ENCODE measurements at places on chromosomes 2 and 18. TPM values are rescaled to one million over a fixed set of nuclear protein-coding genes. Genes with fewer than 3 reads are reported as not detected.

DNA sequence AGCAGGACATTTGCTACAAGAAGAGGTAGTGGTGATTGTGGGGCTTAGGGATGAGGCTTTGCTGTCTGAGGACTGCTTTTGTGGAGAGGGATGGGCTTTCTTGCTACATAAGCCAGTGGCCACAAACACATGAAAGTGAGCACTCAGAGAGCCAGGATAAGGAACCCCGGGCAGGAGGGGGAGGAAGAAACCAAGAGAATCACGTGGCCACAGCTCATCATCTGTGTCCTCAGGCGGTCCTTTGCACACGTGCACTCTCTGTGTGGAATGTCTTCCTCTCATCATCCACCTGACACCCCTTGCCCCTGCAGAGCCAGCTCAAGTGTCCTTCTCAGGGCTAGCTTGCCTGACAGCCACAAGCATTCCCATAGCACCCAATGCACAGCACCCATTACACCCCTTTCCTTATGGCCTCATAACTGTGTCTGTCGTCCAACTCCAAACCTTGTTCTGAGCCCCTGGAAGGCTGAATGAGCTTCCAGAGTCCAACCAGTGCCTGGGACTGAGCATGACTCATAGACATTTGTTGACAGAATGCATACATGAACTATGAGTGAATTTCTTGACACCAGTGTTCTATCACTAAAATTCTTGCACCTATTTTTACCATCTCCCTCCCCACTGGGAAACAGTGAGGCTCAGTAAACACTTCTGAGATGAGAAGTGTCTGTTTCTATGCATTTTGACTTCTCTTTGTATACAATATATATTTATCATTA, 398.3 kb downstream of the ALK start:
- no peak for DNase-seq

GRCh38 chr18:51137891-51138290, 59.6 kb downstream of the MEX3C start:
- no peak for DNase-seq

GRCh38 chr2:43634604-43635306, 2.3 kb upstream of the PLEKHH2 start:
- no peak for DNase-seq

GRCh38 chr2:69594341-69594740, 49.2 kb downstream of the AAK1 start:
- DNase-seq: no peak

Gene LRRTM4
- 0.40 TPM for total RNA-seq

GRCh38 chr2:216348756-216349308, 23.5 kb downstream of the MARCHF4 start:
- no peak for DNase-seq

Gene CFAP65
- 0.04 TPM for total RNA-seq

GRCh38 chr2:11832531-11832930, 86.1 kb downstream of the LPIN1 start:
- DNase-seq: no peak

Gene ANO7
- total RNA-seq: 0.67 TPM

Gene DLX2
- not detected for total RNA-seq

Gene AQP12B
- not detected for total RNA-seq

Gene ANKRD62
- not detected for total RNA-seq

Gene SERPINB8
- total RNA-seq: 1.7 TPM

DNA sequence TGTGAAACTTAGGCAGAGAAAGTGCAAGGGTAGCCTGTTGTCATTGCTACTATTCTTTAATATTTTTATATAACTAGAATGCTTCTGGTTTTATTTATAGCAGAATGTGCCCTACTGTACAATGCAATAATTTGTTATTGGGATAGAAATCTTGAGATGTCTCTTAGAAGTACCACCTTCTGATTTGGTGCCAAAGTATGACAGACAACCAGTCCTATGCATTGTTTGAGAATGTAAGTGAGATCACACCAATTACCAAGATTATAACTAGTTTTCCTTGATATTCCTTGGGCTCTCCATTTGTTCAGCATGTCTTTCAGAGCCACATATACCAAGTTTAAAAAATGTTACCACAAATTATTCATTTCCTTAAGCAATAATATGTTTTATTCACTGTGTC, 399.7 kb downstream of the CPS1 start:
- no peak for DNase-seq

Gene TSGA10
- total RNA-seq: 63.7 TPM

Gene LYG1
- total RNA-seq: 0.29 TPM

Gene EVA1A
- total RNA-seq: 0.93 TPM

Gene ASTL
- total RNA-seq: not detected

GRCh38 chr2:120732506-120733237, 3.0 kb upstream of the GLI2 start:
- DNase-seq: no peak

DNA sequence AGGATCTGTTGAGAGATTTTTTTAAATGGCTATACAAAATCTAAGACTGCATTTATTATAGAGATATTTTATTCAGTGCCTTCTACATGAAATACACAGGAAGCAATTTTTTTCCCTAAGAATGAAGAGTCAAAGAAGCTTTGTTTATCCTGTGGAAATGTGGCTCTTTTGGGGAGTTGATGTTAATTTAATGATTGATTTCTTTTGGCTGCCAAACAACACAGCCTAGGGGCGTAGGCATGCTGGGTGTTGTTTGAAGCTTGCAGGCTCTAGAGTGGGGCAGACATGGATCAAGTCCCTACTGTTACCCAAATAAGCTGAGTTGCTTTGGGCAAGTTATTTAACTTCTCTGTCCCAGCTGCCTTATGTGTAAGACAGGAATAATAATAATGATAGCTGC, 21.1 kb upstream of the PLEK start:
- no peak for DNase-seq

DNA sequence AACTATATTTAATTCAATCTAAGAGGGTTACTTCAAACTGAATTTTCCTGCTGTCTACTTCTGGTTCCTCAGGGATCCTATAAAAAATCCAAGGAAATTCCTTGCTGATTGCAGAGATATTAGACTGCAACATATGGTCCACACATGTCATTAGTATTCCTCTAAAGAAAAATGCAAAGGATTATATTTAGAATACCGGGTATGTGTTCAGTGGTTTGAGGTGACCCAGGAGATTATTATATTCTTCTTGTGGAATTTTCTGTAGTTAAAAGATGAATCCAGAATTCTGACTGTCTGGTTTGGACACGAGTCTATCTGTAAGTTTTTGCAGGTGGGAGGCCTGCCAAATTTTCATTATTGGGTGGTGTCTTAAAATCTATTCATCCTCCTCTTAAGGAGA, 18.2 kb downstream of the HOXD1 start:
- no peak for DNase-seq

Gene NAT8
- total RNA-seq: not detected

DNA sequence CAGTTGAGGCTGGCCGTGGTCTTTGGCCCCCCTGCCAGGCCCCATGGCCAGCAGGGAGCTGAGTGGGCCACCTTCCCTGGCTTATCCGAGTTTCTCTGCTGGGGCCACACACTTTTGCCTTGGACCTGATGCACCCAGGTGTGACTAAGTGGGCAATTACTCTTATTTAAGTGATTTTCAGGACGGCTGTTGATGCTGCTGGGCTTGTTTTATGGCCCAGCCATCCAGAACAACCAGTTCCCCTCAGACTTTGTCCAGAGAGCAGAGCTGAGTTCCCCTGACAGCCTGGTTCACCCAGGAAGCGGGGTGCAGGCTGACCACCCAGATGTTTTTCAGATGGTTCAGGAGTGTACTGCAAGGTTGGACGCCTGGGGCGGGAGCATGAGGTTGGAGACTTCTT, 68.8 kb downstream of the GLI2 start:
- DNase-seq: no peak
